Stimulated activated CD4-positive, alpha-beta T cell treated with anti-CD3 and anti-CD28 coated beads, TNF-alpha, amount 100 ng/mL, for 4 hours (primary cell): ENCODE measurements at places on chromosomes 3 and 15.

DNA sequence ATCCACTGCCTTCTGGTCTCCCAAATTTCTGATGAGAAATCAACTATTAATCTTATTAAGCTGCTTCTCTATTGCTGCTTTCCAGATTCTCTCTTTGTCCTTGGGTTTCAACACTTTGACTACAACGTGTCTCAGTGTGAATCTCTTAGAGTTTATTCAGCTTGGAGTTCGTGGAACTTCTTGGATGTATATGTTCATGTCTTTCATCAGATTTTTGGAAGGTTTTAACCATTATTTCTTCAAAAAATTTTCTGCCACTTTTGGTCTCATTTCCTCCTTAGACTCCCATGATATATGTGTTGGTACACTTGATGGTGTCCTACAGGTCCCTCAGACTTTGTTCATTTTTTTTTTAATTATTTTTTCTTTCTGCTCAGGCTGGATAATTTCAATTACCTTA, 36.0 kb downstream of the TICRR start:
- DNase-seq = no peak

- no peak for DNase-seq
These were observed 33.0 kb upstream of the LARS2 start for GRCh38 chr3:45355351-45355750.

GRCh38 chr3:166661621-166662020, 718.5 kb downstream of the ZBBX start:
- no peak for DNase-seq

DNA sequence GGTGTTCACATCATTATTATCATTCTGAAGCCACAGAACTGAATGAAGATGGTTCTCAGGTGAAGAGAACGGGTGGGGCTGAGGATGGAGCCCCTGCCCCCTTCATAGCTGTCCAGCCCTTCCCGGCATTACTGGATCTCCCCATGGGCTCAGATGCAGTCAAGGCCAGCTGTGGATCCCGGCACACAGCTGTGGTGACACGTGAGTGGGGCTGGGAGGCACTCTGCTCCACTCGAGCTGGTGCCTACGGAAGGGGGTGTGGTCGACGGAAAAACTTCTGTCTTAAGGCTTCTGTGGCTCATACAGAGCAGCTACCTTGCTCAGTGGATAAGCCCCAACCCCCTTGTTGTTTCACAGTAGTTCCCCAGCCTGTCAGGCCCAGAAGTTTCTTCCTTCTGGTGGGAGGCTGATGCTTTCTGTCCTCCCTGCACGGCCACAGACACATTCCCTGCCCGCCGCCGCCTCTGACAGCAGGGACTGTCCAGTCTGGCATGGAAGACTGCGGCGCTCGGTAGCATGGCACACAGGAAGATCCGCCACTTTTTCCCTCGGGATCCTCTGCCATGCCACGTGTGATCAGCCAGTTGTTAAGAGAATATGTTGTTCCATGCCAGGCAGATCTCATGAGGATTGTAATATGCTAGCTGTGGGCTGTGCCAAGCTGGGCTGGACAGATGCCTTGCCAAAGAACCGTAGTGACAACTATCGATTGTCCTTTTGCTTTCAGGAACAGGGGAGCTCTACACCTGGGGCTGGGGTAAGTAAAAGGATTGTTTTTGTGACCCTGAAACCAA, 5.8 kb downstream of the RCCD1 start:
- DNase-seq = no peak

- DNase-seq = no peak
These were observed 169.7 kb upstream of the NR2F2 start for GRCh38 chr15:96160800-96161199.

DNA sequence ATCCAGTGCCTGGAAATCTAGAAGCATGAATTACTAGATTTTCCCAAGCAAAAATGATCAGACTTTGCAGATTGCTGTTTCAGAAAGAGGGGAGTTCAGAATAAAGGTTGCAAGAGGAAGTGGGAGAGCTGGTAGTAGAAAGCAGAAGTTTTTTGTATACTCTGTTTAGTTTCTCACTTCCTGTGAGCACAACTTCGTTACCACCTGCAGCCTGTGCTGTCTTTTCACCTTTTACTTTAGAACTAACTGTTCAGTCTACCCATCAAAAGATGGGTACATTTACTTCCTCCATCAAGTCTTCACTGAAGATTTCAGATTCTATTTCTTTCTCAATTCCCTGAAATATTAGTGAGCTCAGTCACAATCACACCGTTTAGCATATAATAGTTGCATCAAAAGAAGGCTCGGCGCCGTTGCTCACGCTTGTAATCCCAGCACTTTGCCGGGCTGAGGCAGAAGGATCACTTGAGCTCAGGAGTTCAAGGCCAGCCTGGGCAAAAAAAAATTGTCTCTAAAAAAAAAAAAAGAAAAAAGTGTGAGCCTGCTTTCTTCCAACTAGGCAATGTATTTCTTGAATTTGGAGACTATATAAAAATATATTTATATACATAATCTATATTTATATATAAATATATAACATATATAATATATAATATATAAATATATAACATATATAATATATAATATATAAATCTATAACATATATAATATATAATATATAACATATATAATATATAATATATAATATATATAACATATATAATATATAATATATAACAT, 1.8 kb upstream of the CEP97 start:
- no peak for DNase-seq

GRCh38 chr3:122324871-122325323, at the start of gene CSTA:
CSTA (plus strand) TSS chr3:122325248; CDS start chr3:122325293, 45 bp downstream.
- no peak for DNase-seq

DNA sequence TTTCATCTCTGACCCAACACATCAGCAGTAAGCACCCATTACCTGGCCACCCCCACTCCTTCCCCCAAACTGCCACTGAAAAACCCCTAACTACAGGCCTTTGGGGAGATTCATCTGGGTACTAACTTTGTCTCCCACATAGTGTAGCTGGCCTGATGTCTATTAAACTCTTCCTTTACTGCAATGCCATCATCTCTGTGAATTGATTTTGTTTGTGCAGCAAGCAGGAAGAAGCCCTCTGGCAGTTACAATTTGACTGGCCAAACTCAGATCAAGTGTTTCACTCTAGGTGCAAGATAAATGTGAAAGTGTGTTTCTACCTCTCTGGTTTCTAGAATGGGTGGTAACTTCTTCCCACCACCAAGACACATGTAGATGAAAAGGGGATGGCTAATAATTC, 26.7 kb upstream of the OR5K4 start:
- no peak for DNase-seq

GRCh38 chr3:143814443-143814889, 33.8 kb downstream of the SLC9A9 start:
- DNase-seq = no peak

DNA sequence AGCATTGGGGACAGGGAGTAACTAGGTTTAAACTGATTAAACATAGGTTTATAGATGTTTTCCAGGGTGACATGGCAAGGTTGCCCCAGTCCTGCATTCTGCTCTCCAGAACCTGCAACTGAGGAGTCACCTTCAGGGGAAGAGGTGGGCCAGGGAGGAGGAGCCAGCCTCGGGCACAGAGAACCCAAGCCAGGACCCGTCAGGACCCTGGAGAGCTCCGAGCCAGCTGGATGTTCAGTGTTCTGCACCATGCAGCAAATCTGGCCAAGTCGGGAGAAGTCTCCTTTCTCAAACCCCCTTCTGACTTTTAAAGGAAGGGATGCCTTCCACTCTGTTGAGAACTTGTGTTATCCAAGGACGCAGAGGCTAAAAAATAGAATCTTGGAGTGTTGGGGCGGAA, 62.1 kb upstream of the SLC6A11 start:
- no peak for DNase-seq

DNA sequence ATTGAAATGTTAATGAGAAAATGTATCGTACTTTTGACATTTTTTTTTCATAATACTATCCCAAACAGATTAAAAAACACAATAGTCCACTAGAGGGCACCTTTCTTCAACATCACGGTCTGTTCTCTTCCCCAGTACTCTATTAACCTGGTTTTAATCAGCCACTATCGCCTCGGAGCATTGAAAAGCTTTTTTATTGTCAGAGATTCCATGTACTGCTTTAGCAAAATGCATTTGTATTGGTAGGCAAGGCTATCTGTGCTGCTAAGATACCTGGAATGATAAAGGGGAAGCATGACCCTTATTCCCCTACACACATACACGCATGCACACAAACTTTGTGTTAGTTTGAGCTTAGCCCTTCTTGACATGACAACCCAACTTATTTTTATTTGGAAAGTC, 160.1 kb upstream of the IL12A start:
- DNase-seq = no peak

DNA sequence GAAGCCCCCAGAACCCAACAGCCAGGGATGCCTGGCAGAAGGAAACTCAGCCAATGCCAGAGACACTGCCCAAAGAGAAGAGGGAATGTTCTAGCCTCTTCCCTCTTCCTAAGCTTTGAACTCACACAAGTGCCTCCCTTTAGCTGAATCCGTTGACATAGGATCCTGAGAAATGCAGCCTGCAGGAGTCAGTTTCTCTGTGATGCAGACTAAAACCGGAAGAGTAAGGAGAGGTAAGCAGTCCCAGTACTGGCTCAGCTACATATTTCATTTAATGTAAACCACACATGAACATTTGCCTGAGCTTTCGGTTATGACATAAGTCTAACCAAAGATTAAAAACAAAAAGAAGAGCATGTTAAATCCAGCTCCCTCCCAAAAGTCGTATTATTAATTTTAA, 768.7 kb downstream of the TBL1XR1 start:
- DNase-seq = no peak

DNA sequence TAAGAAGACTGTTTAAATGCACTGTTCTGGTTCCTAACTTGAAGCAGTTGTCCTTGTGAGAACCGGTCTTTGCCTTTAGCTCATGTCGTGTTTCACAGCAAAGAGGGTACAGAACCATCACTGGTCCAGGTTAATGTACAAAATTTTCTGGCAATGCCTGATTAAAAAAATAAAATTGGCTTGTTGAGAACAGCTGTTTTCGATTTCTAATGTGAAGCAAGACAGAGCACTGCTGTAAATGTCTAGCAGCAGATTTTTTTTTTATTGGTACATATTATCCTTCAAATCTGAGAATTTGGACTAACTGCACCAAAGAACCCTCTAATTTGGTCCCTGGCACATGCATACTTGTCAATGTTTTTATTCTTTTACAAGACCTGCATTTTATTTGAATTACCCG, 103.3 kb downstream of the STT3B start:
- no peak for DNase-seq

GRCh38 chr3:192128060-192128459, 599.3 kb downstream of the FGF12 start:
- no peak for DNase-seq

DNA sequence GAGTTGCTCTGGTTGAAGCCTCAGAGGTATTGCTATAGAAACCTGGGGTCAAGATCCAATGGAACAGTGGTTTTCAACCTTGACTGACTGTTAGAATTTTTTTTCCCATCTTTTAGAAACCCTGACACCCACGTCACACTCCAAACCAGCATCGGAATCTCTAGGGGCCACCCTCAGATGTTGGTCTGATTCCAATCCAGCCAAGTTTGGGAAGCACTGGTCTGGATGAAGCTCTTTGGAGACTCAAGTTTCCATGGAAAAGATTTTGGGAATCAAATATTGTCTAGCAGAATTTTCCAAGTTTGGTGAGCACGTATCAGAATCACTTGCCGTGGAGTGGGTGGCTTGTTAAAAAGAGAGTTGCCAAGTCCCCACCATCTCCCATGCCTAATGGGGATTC, 103.8 kb downstream of the THSD4 start:
- no peak for DNase-seq

GRCh38 chr3:132721479-132722164, 587 bp downstream of the NPHP3 start:
- DNase-seq = no peak

DNA sequence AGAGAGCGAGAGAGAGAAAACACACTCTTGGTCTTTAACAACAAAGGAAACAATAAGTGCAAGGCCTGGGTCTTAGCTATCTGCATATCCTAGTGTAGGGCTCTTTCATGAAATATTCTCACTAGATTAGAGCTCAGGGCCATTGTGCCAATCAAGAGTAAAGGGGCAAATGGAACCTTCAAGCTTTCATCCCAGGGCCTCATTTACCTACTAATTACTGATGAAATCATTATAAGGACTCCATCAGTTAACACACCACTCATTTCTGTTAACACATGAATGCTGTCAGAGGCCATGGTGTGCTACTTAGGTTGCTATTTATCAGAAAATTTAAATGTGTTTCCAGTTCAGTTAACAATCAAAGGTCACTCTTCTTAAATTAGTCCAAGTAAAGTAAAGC, 597.8 kb downstream of the ROBO1 start:
- no peak for DNase-seq

GRCh38 chr15:70870051-70870450, 16.1 kb upstream of the LARP6 start:
- no peak for DNase-seq

DNA sequence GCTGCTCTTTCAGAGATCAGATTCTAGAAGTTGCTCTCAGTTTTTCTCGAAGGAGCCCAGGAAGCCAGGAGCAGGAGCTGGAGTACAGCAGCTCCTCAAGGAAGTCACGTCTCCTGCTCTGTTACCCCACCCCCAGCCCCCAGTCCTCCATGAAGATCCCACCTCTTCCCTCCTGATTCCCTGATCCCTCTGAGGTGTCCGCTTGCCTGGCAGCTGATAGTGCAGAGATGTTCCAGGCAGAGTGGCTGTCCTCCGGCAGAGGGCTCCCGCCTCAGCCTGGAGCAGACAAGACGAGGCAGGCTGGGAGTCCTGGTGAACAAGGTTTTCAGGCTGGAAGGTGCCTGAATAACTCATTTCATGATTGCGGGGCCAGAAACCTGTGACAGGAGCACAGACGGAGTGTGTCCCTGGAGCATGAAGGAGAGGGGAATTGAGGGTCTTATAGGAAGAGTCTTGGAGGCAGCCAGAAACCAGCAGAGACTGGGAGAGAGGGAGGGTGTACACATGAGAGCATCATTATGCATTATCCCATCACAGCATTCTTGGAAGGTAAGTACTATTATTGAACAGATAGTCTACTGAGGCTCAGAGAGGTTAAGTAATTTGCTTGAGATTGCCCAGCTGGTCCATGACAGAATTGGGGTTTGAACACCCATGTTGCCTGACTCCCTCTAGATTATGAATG, 1.2 kb downstream of the HRH1 start:
- no peak for DNase-seq

GRCh38 chr3:173395412-173396181, 1.9 kb upstream of the NLGN1 start:
- DNase-seq = no peak

GRCh38 chr3:190780524-190780923, 82.0 kb downstream of the GMNC start:
- no peak for DNase-seq

DNA sequence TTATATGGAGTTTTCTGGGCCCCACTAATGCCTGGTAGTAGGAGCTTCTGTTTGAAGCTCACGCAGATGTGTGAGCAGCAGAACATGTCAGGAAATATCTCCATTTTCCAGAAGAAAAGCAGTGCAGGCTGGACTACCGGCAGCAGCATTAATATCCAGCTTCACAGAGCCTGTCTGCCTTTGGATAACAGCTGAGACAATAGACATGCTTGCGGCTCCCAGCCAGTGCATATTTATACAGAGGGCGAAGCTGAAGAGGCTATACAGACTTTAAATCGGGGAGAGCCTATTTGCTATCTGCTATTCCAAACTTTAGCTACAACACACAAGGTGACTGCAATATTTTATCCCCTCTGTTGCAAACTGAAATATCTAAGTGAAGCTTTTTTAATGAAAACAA, 250.1 kb upstream of the WNT5A start:
- no peak for DNase-seq
